Activated CD4-positive, alpha-beta T cell treated with anti-CD3 and anti-CD28 coated beads, Interleukin-10, Interleukin-2, amounts not matched to agents 100 ng/mL and 50 ng/mL, durations not matched to agents 16 hours and 8 hours (primary cell): ENCODE measurements at places on chromosomes 6 and 20.

DNA sequence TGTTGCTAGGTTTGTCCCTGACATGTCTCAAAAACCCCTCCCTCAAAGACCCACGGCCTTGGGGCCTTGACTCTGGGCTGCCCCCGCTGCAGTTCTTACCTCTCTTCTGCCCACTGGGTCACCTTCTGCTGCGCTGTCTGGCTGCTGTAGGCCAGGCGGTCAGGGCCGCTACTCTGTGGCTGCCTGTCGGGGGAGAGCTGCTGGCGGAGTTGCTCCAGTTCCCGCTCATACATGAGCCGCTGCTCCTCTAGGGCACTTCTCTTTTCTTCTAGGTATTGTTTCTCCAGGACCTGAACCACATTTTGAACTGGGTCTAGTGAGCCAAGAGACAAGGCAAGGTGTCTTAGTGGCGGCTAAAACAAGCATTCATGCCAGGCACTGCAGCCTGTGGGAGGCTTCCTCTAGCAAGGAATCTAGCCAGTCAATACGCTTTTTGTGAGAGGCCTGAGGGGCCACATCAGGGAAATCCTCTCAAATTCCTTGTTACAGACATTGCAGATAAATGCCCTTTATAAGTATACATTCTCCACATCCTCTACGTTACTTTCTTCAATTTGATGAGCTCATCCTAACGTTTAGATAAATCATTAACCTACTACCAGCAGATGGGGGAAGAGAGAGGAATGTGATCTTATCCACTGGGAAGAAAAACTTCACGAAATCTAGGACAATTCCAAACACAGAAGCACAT is 110.3 kb upstream of the NUP153 start:
- no peak for DNase-seq

DNA sequence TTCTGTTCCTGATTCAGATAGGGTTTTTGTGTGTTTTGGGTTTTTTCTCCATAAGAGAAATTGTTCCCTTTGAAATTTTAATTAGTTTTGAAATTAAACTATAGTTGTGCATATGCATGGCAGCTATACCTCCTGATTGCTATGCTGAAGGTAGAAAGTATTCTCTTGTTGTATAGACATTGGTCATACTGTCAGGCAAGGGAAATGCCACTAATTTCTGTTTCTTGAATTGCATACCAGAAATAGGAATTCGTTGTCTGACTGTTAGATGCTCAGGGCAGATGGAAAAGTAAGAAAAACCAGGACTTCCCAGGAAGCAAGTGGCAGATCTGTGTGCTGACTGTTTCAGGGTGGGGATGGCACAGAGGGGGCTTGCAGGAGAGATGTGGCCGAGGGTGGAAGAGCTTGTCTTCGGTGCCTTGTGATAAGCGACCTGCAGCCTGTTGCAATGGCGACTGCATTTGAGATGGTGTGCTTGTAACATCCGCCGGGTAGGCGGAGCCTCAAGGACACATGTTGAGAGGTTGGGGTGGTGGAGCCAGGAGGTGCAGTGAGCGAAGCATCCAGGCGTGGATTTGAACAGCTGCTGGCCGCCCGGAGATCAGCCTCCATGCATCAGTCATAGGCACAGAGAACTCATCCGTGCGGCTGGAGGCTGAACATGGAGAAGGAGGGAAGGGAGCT is 42.8 kb downstream of the RREB1 start:
- DNase-seq = no peak

- no peak for DNase-seq
Observed at GRCh38 chr20:61573415-61574305, 321.6 kb downstream of the CDH4 start.

- no peak for DNase-seq
Observed at GRCh38 chr6:39938773-39939654, 4.8 kb upstream of the MOCS1 start.

DNA sequence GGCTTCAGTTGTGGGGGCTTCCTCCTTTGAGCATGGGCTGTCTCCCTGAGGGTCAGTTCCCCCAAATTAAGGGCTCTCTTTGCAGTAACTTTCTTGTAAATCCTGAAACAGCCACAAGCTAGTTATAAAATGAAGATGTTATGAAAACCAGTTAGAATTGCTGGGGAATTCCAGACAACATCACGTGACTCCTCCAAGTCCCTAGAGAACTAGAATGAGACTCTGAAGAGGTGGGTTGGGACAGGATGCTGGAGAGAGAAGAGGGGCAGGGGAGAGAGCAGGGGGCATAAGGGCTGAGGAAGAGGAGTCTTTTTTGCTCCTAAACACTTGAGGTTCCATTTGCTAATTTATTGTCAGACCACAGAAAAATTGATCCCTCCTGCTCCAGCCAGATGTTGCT is 380.3 kb downstream of the DHX35 start:
- DNase-seq = no peak

DNA sequence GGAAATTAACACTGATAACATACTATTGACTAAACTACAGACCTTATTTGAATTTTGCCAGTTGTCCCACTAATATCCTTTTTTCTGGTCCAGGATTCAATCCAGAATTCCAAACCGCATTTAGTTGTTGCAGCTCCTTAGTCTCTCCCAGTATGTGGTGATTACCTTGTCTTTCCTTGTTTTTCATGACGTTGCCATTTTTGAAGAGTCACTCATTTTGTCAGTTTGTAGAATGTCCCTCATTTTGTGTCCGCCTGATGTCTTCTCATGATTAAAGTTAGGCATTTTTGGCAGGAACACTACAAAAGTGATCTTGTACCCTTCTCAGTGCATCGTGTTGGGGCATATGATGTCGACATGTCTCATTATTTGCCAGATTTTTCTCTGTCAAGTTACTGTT is 33.1 kb downstream of the DTD1 start:
- DNase-seq = no peak

DNA sequence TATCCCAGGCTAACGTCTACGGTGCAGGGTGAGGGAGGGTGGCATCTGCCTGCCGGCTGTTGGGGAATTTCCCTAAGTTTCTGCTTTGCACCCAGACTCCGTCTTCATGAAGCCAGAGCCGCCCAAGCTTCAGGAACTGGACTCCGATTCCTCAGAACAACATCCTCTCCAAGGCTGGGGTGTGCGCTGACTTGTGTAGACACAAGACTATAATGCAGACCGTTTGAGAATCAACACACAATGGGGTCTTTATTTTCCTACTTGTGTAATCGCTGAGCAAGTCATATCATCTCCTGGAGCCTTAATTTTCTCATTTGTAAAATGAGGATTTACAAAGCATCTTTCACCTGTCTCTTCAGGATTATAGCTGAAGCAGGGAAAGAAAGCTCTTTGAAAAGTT is 160.5 kb upstream of the AGPAT4 start:
- no peak for DNase-seq

GRCh38 chr6:28880894-28881780 is 42.6 kb downstream of the TRIM27 start:
- peak; percentile 80 for DNase-seq

DNA sequence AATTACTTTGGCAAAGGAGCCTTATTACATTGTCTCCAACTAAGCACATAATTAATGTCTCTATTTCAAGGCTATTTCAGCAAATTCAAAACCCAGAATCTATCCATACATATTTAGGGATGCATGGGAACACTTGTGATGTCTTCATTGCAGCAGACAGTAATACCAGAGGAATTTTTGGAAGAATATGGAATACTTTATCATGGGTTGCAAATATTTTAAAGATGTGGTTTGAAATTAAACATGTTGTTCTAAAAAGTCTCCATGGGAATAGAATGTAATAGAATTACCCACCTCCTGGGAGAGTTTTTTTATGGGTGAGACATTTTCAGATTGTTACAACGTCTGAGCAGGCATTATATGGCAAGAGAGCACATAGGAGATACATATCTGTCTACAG is 170.8 kb downstream of the KCNQ5 start:
- DNase-seq = no peak

DNA sequence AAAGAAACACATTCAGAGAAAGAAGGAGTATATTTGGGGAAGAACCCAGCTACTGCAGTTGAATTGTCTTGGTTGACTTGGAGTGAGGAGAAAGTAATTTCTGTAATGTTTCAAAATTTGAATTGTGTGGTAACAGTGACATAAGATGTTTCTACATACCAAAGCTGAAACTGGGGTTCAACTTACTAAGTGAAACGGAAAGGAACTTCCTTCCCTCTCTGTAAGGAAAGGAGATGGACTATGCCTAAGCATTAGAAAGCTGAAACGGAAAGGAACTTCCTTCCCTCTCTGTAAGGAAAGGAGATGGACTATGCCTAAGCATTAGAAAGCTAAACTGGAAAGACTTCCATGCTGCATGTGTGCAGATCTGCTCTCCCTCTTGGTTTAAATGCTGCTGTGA is 46.0 kb downstream of the HUS1B start:
- DNase-seq = peak; percentile 30

- no peak for DNase-seq
Observed at GRCh38 chr20:54023406-54023805, 47.0 kb downstream of the BCAS1 start.

GRCh38 chr6:20370393-20370792 is 31.3 kb upstream of the E2F3 start:
- peak; percentile 26 for DNase-seq

DNA sequence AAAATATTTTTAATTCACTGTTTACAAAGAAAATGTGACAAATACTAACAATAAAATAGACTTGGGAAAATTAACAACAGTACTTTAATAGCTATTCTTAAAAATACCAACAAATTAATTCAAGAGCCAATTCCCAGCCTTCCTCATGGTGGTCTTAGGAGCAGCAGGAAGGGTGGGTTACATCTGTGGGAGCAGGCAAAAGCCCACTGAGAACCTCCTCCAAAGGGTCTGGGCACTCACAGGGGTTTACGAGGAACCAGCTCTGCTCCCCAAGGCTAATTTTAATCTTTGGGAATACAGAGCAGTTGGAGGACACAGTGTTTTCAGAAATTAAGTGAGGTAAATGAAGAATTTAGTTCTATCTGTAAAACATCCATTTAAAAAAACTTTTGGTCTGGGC is 10.2 kb downstream of the SOD2 start:
- DNase-seq = no peak

- no peak for DNase-seq
Observed at GRCh38 chr6:46959419-46959818, 37.7 kb upstream of the ADGRF5 start.

GRCh38 chr6:6918216-6918983 is 189.4 kb upstream of the RREB1 start:
- DNase-seq = peak; percentile 77

DNA sequence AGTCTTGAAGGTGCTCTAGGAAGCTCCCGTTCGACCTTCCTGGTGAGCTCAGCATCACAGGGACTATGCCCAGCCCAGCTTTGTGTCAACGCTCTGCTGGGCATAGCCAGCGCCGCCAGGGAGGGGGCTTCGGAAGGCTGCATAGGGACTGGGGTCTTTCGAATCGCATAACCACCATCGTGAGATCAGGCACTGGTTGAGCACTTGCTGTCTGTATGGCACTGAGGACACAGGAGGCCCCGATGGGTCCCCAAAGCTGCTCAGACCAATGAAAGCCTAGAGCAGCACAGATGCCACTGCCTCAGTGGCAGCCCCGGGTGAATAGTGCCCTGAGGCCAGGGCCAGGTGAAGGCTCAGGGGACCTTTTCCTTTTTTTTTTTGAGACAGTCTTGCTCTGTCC is 96.7 kb downstream of the TAF4 start:
- no peak for DNase-seq

DNA sequence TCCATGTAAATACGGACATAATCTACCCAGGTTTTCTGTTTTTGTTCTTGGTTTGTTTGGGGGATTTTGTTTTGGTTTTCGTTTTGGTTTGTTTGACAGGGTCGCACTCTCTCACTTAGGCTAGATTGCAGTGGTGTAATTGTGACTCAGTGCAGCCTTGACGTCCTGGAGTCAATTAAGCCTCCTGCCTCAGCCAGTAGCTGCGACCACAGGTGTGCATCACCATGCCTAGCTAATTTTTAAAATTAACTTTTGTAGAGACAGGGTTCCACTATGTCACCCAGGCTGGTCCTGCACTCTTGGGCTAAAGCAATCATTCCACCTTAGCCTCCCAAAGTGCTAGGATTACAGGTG is 37.8 kb upstream of the EYA4 start:
- DNase-seq = no peak

DNA sequence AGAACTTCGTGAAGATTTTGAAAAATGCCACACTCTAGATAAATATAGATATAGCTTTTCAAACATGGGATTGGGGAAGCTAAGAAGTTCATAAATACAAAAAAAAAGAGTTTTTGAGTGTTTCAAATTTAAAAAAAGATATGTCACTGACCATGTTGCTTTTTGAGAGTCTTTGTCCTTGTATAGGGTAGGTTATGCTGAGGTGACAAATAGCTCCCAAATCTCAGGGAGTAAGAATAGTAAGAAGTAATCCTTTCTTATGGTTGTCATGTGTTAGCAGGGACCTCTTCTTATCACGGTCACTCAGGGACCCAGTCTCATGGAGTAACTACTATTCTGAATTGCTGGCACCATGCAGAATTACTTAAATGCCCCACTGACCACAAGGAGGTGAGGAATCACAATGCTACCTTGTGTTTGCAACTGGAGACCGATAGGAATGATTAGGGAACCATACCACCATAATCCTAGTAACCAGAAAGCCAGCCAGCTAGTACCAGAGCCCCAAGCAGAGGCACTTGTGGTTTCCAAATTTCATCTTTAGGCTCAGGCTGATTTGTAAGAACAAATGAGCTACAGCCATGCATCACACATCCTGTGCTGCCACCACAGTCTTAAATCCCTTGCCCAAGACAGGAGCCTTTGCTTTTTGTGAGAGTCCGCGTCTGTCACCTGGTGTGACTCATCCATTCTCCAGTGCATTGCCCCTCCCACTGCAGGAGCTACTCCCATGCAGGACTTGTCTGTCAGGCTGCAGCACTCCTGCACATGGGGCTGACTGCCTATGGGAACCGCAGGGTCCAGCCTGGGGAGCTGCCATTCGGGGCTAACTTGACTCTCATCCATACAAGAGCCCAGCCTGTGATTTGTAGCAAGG is 42.4 kb upstream of the ADGRF4 start:
- peak; percentile 71 for DNase-seq

- DNase-seq = peak; percentile 81
Observed at GRCh38 chr20:43750774-43751166, 24.0 kb upstream of the GTSF1L start.

GRCh38 chr20:39268981-39269461 is 306.9 kb downstream of the DHX35 start:
- DNase-seq = peak; percentile 56

DNA sequence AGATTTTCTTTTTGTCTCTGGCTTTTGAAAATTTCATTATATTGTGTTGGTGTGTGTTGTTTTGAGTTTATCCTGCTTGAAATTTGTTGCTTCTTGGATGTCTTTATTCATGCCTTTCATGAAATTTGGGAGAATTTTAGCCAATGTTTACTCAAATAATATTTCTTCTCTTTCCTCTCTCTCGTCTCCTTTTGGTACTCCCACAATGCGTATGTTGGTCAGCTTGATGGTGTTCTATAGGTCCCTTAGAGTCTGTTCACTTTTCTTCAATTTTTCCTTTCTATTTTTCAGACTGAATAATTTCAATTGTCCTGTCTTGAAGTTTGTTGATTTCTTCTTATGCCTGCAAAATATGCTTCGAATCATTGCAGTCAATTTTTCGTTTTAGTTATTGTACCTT is 39.6 kb downstream of the SCP2D1 start:
- DNase-seq = no peak

GRCh38 chr20:55514531-55514930 is 490.8 kb downstream of the CBLN4 start:
- no peak for DNase-seq
